ENCODE measurements at places on chromosomes 3 and 15.

DNA sequence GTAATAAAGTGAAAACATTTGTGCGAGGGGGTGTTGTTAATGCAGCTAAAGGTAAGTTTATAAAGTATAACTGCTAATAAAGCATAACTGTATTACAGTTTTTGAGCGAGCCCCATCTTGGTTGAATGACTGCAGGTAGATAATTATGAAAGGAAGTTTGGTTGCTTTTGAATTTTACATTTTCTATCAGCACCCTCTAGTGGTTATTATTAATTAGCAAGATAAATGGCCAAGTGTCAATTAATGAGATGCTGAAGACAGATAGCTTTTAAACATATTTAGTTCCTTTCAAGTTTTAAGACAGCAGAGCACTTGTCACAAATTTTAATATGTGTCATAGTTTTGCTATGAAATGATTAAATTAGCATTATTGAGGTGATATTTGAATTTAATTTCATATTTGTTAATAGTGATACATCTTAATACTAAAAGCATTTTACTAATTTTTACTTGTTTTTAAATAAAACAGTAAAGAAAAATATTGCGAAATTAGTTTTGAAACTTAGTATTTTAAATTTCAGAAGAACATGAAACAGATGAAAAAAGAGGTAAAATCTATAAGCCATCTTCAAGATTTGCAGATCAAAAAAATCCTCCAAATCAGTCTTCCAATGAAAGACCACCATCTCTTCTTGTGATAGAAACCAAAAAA is 15.1 kb downstream of the U2SURP start:
- DNase-seq, result no peak

DNA sequence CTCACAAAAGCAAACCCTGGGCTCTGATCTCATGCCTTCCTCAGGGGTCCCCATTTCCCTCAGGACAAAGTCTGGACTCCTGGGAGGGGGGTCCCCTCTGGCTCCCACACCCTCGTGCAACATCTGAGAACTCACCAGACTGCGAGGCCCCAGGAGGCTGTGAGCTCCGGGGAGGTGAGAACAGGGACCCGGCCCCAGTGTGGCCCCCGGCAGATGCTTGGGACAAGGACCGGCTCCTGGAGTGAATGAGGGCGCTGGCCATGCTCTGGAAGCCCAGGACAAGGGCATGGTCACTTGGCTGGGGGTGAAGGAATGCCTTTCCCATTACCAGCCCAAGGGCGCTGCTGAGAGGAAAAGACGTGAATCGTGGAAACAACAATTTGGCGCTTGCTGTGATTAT is 48.0 kb downstream of the LINGO1 start:
- no peak for DNase-seq

GRCh38 chr3:77370413-77370812 is 330.5 kb downstream of the ROBO2 start:
- no peak for DNase-seq

GRCh38 chr15:60529332-60529731 is 50.4 kb upstream of the ICE2 start:
- no peak for DNase-seq

DNA sequence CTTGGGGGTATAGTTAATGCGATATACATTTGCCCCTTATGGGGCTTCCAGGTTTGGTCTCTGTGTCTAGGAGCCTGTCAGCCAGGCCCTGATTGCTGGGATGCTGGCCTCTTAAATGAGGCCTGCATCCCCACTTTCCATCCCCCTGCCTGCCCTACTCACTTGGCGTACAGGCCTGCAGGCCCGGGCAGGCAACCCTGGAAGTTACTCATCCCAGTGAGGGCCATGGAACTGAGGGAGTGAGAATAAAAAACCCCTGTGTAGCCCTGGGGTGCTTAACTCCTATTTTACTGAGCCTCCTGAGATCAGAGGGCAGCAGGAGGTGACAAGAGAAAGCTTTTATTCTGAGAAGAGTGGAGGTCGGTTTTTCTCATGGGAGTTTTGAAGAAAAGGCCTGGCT is 2.0 kb downstream of the DISP2 start:
- DNase-seq, result no peak

- DNase-seq, result peak; percentile 47
These were observed 30.3 kb downstream of the CDC25A start for GRCh38 chr3:48157950-48158376.

GRCh38 chr3:42537350-42537749 is 34.9 kb downstream of the VIPR1 start:
- no peak for DNase-seq

- no peak for DNase-seq
These were observed 8.7 kb upstream of the LMCD1 start for GRCh38 chr3:8492744-8493511.

DNA sequence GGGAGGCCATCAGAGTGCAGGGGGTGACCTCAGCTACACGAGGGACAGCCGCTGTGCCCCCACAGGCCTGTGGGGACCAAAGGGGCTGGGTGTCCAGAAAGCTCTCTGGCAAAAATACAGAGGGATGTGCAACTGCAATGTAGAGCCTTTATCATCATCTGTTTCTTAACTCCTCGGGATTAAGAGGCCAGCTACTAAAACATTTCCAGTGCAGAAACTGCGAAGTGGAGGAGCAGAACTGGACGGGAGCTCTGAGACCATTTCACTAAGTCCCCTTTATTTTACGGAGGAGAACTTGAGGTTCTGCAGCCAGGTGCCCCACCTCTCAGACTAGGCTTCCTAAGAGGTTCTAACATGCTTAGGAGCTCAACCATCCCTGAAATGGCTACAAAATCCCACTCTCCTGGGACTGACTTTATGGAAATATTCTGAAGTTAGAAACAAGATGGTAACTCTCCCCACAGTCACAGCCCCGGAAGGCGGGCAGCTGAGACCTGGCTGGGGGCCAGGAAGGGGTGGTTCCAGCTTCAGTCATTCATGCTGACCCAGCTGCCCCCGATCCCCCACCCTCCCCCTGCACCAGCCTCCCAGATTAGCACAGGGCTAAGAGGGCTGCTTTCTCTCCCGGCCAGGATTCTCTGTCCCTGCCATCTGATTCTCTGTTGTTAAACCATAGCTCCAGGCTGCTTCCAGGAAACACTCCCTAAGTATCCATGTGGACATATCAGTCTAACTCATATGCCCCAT is 40.3 kb downstream of the UMPS start:
- DNase-seq, result no peak

- no peak for DNase-seq
These were observed 56.9 kb downstream of the TFRC start for GRCh38 chr3:196024968-196025367.

DNA sequence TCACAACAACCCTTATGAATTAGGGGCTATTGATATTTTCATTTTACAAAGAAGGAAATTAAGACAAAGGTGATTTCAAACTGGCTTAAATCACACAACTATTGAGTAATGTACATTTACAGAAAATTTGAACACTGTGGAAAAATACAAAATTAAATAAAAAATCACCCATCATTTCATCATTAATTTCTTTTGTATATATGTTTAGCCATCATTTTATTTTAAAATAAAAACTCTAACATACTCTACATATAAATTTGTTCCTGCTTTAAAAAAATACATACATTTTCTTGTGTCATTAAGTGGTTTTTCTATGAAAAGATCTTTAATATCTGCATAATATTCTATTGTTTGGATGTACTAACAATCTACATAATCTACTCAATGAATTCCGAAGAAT is 20.2 kb downstream of the CLDN11 start:
- no peak for DNase-seq

DNA sequence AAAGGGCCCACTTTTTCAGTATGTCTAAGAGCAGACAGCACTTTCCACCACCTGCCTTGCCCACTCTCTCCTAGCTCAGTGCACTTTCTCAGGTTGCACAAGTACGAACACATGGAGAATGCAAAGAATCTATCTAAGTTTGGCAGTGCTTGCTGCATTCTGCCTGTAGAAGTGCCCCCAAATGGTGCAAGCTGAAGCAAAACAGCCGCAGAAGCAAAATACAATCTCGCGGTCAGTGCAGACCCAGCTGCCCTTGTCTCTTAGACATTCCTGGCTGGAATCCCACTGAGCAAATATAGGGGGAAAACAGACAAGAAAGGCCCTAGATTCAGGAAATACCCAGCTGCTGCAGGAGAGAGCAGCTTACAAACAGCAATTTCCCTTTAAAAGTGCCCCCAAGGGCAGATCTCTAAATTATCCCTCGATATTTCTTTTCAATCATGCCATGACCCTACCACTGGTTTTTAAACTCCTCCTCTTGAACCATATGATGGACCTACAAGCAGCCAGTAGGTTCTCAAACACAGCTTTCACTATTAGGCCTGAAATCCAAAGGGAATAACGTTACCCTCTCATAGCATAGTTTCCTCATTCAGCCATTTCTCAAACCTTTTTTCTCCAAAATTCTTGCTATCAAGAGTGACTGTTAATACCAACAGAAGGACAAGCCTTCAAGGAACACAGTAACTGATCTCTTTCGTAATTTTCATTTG is 67.0 kb downstream of the TNIK start:
- DNase-seq, result peak; percentile 39

DNA sequence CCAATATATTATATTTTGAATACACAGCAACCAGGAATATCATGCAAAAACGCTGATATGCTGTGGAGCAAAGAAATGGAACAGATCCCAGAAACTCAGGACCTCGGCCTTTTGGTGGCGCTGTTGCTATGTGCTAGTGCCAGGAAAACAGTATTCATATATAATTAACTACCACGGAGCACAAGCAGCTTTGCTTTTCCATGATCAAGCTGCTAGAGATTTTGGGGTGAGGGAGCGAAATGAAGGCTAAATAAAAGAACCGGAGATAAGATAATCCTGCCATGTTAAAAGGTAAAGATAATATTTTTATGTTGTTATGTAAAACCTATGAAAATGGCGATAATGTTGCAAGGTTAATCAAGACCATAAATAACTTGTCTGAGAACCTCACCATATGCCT is 157.7 kb upstream of the FAM3D start:
- DNase-seq, result peak; percentile 30

- DNase-seq, result no peak
These were observed 245.4 kb upstream of the CDIN1 start for GRCh38 chr15:36334059-36334458.

- no peak for DNase-seq
These were observed 2.8 kb downstream of the CHD2 start for GRCh38 chr15:92902737-92903593.

DNA sequence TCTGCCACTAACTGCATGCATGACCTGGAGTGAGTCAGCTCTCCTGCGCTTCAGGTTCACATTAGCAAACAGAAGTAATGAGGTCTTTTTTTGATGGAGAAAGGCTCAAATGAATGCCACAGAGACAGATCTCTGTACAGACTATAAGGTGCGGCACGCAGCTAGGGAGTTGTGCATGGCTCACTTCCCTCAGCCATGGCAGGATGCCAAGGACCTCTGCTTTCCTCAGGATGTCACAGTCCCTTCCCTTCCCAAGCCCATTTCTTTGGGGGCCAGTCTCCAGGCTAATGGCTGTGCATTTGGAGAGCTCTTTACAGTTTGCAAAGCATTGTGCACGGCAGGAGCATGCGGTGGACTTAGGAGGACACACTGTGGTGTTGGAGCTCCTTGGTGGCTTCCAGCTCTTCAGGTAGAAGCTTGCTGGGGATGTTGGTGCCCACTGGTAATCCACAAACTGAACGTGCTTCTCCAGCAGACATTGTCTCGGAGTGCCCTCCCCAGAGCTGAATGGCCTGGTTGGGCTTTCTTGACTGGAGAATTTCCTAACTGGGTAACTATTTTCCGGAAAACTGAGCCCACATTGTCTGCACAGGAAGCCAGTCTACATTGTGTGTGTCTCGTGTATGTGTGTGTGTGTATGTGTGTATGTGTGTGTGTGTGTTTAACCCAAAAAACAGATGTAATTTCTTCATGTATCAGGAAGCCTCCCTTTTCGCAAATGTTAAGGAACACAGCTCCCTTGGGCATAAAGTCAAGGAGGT is 172.5 kb upstream of the TLE3 start:
- DNase-seq, result no peak

DNA sequence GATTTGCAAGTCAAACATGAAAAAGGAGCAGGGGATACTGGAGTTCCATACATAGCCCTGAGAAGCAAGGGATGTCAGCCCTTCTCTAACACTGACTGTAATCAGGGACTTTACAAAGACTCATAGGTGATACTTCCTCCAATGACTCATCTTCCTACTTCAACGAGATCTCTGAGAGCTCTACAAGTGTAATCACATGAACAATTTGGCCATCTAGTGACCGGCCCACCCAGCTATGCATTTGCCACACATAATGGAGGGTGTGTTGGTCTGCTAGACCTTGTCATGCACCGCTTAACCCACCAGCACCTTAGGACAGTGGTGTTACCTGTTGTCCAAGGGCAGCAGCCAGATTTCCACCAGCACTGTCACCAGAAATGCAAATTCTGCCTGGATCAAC is 75.3 kb downstream of the NCEH1 start:
- DNase-seq, result no peak

- no peak for DNase-seq
These were observed 342.1 kb upstream of the LRRC3B start for GRCh38 chr3:26280517-26280916.

GRCh38 chr15:92062505-92062904 is 209.0 kb downstream of the SLCO3A1 start:
- no peak for DNase-seq

DNA sequence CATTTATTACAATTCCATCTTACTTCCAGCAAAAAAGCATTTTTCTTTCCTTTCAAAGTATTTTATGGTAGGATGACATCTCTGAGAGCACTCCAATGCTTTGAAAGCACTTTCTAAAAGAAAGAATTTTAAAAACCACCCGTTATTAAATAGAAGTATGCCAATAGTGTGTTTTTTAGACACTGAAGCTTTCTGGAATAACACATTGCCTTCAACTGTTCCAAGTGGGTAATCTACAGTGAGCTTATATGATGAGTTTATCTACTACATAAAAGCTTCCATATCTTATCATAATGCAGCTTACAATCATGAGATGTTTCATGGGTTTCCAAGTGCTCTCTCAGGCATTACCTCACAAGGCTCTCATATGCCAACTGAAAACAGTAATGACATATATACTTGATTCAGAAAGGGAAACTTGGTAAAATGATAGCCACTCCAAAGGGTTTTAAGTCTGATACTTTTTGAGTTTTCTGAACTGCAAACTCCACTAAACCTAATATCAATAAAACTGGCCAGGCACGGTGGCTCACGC is 14.1 kb downstream of the CMTM6 start:
- no peak for DNase-seq

All from HepG2 (cell line).